ENCODE measurements at places on chromosomes 13 and 19.

DNA sequence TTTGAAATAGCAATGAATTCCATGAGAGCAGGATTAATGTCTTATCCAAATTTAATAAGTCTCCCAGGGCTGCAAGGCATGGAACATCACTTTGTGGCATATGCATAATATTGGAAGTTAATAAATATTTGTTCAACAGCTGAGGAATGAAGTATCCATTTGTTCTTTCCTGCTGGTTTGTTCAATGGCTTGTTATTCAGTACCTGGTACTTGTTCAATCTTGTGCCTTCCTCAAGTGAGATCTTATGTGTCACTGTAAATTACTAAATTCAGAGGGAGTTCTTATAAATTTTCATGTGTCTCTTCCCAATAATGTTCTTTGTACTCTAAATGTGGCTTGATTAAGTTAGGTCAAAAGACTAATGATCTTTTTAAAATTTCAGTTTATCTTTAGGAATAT is 1105.5 kb upstream of the SPRY2 start:
- no peak for DNase-seq

- DNase-seq = no peak
These were observed 257.3 kb downstream of the GPC5 start for GRCh38 chr13:91655731-91656130.

GRCh38 chr19:1441677-1442438 is 3.7 kb downstream of the RPS15 start:
- DNase-seq = no peak

DNA sequence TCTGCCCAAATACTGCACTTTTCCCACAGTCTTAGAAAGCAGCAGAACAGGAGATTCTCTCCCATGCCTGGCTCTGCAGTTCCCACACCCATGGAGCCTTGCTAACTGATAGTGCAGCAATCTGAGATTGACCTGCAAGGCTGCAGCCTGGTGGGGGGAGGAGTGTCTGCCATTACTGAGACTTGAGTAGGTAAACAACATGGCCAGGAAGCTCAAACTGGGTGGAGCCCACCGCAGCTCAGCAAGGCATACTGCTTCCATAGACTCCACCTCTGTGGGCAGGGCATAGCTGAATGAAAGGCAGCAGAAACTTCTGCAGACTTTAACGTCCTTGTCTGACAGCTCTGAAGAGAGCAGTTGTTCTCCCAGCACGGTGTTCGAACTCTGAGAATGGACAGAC is 358.5 kb upstream of the PCDH9 start:
- no peak for DNase-seq

DNA sequence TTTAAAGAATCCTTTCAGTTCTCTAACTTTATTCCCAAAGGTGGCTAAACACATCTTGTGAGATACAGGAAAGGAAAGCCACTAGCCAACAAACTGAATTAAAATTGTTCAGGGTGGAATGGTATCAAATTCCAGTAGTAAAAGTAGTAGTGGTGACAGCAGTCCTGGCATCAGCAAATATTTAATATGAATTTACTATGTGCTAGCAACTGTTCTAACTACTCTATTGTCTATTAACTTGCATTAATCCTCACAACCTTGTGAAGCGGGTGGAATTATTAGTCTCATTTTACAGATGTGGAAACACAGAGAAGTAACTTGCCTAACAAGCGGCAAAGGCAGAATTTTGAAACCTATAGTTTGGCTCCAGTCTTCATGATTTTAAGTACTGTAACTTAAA is 130.1 kb downstream of the KLF12 start:
- DNase-seq = no peak

DNA sequence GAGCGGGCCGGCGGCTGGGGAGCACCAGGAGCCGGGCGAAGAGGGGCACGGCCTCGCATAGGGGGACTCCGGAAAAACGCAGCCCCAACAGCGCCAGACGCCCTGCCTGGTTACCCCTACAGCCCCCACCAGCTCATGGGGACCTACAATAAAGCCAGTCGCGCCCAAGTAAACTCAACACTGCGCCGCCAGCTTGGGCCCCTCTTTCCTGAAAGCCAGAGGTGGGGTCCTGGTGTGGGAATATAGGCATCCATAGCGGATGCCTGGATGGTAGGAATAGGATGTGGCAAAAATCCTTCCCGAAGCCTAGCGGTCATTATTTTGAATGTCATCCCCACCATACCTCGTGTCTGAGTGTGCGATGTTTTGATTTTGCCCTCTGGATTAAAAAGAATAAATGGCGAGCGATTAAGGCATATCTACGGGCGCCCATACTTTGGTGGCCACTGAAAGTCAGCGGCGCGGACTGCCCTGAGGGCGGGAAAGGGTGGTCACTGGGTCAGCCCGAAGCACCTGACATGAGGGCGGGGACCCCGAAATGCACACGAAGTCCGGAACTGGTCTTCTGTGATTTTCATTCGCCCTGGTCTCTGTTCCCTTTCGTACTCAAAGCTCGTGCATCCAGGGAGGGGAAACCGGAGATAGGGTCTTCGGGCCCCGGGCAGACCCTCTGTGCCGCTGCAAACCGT is at the start of the genes NHLRC3 and PROSER1:
NHLRC3 (plus strand) TSS at position 577 of the 689 bp plus-strand sequence. CDS start 184 bp downstream, outside the sequence.
PROSER1 (minus strand) TSS at position 210 of the 689 bp plus-strand sequence. CDS start 847 bp downstream, outside the sequence.
- DNase-seq = peak; percentile 90

GRCh38 chr19:18269070-18269723 is 5.1 kb downstream of the IQCN start:
- DNase-seq = peak; percentile 4

- DNase-seq = no peak
These were observed 5.1 kb downstream of the NOTCH3 start for GRCh38 chr19:15195371-15196334.

DNA sequence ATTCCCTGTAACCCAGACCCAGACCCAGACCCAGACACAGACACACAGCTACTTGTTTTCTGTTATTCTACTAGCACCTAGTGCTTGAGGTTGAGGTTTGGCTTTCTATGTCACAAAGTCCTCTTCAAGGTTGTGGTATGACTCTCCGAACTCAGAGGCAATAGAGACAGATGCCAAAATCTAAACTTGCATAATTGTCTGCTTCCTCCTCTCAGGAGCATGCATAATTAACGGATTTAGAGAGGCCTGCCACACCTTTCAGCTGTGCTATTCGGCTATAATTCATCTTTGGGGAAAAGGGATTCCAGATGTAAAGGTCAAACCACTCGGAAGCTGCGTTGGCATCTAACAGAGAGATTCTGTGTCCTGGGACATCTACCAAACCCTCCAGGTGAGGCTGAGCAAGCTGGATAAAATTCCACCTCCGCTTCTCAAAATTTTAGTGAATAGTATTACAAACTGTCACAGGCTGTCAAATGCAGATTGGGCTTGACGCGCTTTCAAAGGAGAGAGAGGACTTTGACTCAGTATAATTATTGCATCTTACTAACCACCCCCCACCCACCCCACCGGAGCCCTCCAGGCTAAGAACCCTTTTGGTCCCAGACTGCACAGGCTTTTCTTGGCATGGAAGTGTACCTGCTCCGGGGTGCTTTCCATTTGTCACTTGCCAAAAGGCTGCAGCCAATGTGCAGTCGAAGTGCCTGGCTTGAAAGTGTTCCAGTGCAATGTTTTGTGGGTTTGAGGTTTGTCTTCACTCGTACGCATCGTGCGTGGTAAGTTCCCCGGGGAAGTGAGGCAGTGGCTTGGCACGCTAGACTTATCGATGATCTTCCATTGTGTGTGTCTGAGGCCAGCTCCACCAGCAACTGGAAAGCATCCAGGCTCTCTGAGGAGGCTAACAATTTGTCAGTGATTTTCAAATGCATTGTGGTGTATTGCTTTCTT is 194.1 kb downstream of the TDRD3 start:
- no peak for DNase-seq

- peak; percentile 96 for DNase-seq
These were observed 45.4 kb downstream of the SMIM24 start for GRCh38 chr19:3434630-3435553.

- no peak for DNase-seq
These were observed 886.7 kb upstream of the PCDH20 start for GRCh38 chr13:62302341-62302740.

GRCh38 chr13:24153347-24153746 is 7.2 kb upstream of the SPATA13 start:
- DNase-seq = no peak

All from CD4-positive, alpha-beta T cell treated with Interleukin-4 for 1 hour (primary cell).